ENCODE measurements at places on chromosomes 5 and 9.
A peak's percentile ranks its signal among the peaks of the same experiment; 100 is the strongest.

- no peak for DNase-seq
Measured at GRCh38 chr5:180852495-180852894, 8.6 kb downstream of the ZFP62 start.

DNA sequence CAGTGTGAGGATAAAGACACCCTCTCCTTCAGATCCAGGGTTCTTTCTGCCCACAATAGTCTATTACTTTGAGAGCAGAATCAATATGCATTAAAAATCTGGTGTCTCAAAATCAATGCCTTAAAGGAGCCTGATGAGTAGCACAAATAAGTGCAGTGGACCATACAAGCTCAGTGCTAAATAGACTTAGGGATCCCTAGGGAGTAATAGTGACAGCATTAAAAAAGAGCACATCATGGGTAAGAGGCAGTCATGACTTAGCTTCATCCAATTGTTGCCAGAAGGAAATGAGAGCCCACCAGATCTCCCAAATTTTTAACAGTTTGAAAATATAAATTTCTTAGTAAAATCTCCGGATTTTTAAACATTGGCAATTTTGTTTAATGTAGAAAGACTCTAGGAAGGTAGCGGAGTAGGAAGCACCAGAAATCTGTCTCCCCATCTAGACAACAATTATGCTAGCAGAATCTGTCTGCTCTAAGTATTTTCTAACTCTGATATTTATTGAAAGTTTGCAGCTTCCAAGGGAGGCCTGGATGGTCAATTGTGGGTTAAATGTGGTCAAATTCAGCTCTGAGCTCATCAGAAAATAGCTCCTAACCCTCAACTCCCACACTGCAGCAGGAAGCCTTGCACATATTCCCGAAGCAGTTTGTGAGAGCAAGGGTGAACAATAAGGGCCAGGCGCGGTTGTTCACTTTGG lies 443.9 kb downstream of the TLE1 start:
- DNase-seq, result no peak

GRCh38 chr9:115717298-115717697 lies 436.3 kb upstream of the PAPPA start:
- DNase-seq, result no peak

- DNase-seq, result no peak
Measured at GRCh38 chr9:130172858-130173665, 858 bp downstream of the NCS1 start.

DNA sequence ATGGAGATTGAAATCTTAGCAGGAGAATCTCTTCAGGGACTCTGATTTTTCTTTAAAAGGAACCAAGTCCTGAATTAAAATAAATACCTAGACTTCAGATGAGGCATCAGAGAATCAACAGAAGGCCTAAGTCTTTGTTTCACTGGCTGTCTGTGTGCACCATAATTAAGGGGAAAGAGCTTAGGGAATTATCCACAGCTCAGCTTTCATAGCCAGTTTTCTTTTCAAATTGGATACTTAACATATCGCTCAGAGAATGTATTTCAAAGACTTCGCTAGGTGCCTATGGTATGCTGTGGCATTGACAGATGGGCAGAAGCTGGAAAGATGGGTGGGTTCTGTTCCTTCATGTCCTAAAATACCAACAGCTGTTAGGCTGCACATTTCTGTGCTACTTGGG lies 325.8 kb downstream of the TMEM38B start:
- DNase-seq, result no peak

GRCh38 chr9:69857131-69857530 lies 36.5 kb downstream of the CFAP95 start:
- no peak for DNase-seq

DNA sequence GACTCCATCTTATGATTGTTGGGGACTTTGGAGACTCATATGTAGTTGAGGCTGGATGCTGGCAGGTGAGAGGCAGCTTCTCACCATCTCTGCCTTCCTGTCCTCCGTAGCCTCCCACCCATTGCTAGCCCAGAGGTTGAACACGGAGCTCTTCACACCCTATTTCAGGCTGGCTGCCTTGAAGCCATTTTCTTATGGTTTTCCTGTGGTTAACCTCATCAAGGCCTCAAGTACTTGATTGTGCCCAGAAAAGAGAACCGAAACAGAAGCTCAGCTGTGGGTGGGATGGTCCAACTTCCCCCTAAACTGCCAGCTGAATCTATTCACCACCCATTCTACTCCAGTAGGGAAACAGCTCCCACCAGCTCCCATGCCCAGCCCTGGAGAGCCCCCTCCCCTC lies 102.9 kb downstream of the LIFR start:
- DNase-seq, result peak; percentile 27

DNA sequence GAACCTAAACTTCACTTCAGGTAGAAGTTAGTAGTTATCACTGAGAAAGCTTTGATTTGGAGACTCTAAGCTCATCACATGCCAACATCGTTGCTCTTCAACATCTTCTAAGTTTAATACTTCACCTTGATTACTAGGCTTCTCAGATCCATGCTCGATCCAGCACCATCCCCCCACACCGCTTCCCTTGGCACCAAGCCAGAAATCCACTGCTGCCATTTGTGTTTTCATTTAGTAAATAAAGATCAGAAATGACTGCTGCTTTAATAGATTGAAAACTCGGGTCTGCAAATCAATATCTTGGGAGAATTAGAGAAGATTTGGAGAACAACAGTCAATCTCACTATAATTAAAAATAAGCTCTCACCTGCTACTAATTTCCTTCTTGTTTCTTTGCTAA lies 214.7 kb upstream of the NR4A3 start:
- DNase-seq, result no peak

GRCh38 chr9:115739096-115739875 lies 414.3 kb upstream of the PAPPA start:
- no peak for DNase-seq

DNA sequence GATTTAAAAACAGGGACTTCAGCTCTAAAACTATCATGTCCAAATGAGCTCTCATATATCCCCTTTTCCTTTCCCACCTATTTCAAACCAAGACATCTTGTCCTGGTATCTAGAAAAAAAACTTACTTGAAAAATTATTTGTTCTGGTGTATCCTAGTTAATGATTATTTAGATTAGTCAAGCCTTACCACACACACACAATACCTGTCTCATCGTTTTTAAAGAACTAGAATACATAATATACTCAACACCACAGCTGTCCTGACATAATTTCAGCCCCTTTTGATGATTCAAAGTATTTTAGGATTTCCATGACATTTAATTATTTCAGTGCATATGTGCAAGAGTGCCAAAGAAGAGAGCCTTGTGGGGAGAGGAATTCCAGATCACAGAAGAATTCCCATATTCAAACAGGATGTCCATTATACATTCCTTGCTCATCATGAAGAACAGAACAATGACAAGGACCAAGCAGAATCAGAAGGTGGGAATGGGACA lies 233.7 kb downstream of the SMARCA2 start:
- DNase-seq, result no peak

DNA sequence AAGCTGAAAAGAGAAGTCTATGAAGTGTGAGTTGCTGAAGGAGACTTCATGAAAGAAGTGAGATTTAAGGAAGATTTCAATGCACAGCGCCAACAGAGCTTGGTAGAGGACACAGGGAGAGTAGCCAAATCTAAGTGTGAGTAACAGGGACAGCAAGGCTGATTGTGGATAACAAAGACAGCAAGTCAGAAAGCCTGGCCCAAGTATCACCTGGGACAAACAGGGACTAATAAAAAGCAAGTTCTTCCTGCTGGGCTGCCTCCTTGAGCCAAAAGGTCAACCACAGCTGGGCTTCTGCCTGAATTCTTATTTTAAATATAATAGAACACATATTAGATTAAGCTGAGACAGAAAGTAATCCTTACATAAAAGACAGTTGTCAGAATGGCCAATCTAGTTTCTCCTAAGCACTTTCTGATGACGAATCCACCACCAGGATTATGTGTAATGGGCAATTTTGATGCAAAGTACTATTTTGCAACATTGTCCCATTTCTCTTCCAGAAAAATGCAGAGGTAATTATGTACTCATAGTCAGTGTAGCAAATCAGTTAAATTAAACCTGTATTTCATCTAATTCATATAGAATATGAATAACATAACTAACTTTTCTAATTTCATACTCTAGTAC lies 73.8 kb downstream of the MAPKAP1 start:
- no peak for DNase-seq

- no peak for DNase-seq
Measured at GRCh38 chr5:148511810-148512347, 128.1 kb downstream of the FBXO38 start.

DNA sequence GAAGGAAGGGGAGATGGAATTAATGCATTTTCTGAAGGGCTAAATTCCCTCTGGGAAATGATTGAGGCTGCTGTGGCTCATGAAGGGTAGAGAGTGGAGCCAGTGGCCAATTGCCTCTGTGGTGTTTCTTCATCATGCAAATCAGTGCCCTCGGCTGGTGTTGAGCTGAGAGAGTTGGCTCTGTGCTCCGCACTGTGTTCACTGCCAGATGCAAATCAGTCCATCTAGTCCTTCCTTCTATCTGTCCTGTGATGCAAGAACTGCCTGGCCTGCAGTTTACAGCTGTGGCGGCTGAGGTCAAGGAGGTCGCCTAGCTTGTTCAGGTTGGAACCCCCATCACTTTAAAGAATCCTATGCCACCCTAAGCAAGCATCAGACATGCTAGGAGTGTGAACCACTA lies 6.0 kb downstream of the TMEM171 start:
- DNase-seq, result no peak

DNA sequence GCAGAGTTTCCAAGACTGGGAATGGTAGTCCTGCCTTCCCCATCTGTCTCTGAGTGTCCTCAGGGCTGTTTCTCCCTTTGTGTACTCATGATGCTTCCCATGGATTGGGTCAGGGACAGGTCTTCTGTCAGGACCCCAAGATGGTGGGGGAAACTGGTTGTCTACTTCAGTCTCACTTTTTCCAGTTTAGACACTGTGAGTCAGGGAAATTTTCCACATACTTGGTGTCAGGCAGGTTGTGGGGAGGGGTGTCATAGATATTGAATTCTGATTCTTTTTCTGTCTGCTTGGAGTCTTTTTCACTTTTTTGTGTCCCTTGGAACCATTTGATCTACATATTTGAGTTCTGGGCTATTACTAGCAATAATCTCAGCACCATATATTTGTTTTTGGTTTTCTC lies 10.3 kb downstream of the POLK start:
- no peak for DNase-seq

DNA sequence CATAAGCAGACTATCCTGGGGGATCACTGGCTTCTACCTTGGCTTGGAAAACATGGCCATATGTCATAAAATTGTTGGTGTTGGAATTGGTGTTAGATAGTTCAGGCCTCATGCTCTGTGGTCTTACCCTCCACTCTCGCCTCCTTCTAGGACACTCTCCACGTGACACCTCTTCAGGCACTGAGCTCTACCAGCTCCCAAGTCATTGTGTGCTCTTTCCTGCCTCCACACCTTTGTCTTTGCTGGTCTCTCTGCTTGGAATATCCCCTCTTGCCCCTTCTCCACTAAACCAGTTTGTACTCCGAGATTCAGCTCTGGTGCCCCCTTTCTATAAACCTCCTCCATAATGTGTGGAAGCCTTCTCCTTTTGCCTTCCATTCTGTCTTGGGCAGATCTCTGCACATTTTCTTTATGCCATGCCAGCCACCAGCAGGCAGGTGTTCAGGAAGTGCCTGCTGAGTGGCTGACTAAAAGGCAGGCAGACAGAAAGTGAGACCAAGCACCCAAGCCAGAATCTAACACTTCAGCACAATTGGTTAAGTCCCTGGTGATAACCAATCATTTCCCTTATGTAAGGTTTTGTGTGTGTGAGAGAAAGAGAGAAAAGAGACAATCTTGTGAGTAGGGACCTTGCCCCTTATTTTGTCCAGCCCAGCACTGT lies 37.7 kb downstream of the SAR1B start:
- DNase-seq, result no peak

DNA sequence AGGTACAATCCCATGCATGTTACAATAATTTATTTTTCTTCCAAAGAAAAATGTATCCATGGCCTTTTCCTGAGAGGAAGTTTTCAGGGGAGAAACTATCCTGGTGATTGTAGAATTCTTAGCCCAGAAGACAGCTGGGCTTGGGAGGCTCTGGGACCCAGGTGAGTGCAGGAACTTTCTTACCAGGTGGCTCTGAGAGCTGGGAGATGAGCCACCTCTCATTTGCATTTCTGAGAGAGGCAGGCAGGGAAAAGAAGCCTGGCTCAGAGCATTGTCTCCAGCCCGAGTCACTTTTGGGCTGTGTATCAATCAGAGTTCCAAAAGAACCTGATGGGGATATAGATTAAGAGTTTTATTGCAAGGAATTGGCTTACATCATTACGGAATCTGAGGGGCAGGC lies 52.7 kb downstream of the ALG2 start:
- no peak for DNase-seq

- no peak for DNase-seq
Measured at GRCh38 chr5:79959407-79959806, 31.7 kb downstream of the MTX3 start.

- DNase-seq, result no peak
Measured at GRCh38 chr5:6748142-6748541, 34.9 kb downstream of the TENT4A start.

- DNase-seq, result no peak
Measured at GRCh38 chr9:113468716-113469448, 5.4 kb downstream of the RGS3 start.

DNA sequence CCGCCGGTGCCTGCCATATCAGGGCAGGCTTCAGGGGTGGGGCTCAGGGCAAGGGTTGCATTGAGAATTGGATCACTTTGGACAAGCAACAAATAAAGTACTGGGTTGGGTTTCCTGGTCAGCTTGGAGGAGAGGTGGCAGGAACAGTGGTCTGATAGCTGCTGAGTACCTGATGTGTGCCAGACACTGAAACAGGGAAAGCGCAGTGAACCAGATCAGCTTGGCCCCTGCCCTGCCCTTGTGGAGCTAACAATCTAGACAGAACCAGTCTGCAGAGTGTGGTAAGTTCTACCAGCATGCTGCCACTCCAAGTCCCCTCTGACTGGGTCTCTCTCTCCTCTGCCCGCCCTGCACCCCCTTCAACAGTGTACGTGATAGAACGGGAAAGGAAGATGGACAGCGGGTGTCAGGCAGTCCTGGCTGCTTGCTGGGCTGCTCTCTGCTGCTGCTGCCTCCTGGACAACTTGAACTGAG lies 53.4 kb downstream of the CYSTM1 start:
- DNase-seq, result no peak

DNA sequence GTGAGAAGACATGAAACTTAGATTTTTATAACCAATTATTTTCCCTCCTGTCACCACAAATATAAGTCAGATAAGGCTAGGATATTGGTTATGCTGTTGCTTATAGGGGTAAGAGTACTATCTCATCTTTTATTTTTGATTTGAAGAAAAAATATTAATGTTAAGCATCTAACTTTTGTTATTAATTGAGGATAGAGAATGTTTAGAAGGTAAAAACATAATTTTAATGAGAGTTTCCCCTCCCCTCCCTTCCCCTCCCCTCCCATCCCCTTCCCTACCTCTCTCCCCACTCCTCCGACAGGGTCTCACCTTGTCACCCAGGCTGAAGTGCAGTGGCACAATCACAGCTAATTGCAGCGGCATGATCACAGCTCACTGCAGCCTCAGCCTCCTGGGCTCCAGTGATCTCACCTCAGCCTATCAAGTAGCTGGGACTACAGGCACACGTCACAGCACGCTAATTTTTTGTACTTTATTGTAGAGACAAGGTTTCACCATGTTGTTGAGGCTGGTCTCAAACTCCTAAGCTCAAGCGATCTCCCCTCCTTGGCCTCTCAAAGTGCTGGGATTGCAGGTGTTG lies 86.7 kb downstream of the RIC1 start:
- DNase-seq, result no peak
